ENCODE measurements at places on chromosomes 16 and 17.

DNA sequence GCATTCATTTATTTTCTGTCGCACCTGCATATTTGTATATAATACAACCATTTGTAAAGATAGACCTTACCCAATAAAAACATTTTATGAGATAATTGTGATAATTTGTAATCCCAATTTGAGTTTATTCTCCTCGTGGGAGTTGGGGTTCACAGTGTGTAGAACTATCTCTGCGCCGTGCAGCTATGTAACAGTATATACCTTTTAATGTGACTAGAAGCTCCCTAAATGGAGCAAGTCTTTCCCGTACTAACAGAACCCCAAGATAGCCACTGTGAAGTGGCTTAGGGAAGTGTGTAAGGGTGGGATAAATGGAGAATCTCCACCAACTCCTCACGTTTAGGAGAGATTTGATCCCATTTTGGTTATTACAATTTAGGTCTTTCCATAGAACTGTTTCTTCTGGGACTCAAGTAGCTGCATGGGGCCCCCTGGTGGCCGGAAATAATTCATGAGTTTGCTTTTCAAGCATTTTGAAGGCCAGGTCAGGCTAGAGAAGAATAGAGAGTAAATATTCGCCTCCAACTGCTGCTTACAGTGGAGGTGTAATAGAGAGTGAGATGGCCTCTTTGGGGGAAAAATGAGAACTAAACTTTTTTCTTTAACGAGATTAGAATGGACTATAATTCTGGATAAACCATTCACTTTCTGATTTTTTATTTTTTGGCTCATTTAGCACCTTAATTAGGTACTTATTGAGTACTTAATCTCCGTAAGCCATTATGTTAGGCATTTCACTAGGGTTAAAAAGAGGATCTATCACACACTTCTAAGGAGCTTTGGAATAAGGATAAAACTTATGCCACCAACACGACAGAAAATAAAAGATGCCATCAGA is 4.5 kb downstream of the TMEM100 start:
- DNase-seq, result peak; percentile 85

DNA sequence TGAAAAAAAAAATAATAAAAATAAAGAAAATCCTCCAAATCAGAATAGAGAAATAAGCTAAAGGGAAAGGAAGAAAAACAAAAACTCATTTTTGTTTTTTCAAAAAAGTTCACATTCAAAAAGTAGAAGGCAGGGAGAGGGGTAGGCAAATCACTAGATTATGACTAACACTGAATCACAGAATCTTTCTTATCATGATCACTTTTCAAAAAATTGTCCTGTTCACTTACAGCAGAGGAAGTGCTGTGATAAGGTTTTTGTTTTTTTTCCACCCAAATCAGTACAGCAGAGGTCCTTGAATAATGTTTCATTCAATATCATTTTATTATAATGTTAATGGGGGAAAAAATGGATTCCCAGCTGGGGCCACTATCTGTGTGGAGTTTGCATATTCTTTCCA is 106.4 kb downstream of the CA4 start:
- DNase-seq, result no peak

DNA sequence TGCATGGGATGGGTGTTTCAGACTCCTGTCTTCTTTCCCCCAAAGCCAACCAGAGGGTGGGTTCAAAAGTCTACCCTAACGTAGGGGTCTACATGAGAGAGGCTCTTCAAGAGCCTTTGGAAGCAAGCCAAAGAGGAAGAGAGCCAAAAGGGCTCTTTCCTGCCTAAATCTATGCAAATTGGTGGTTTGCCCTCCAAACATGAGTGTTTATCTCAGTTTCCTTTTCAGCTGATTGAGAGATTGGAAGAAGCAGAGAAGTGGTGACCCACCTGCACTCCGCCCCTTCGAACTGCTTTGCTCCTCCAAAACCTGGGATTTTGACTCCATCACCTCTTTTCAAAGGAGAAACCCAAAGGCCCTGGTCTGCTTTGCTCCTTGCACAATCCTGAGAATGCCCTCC is 65.4 kb upstream of the MAF start:
- DNase-seq, result no peak

GRCh38 chr16:8660841-8661301 is 13.5 kb upstream of the ABAT start:
- DNase-seq, result peak; percentile 86

DNA sequence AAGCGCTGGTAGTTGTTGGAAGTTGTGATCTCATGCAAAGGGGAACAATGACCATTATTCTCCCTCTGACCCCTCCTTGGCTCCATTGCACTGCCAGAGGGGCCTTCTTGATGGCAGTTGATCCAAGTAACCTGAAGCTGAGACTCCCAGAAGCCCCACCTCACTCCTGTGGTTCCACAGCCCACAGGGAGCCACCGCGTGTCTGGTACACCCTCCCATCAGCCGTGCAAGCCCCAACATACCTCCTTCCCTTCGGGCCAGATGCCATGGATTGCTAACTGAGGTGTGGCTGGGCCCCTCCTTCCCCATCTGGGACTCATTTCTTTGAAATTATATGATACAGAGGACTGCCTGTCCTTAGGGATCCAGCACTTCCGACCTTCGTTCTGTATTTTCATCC is 17.8 kb downstream of the SAP30BP start:
- DNase-seq, result no peak

GRCh38 chr17:64449545-64449944 is 630 bp downstream of the MILR1 start:
- DNase-seq, result no peak

- DNase-seq, result no peak
Observed at GRCh38 chr17:80419255-80419654, 4.3 kb downstream of the ENDOV start.

GRCh38 chr17:35587074-35587961 is at the start of gene AP2B1:
TSS of gene AP2B1 (plus strand) at chr17:35587322. CDS start at chr17:35594031, 6,709 bp downstream.
- peak; percentile 94 for DNase-seq

DNA sequence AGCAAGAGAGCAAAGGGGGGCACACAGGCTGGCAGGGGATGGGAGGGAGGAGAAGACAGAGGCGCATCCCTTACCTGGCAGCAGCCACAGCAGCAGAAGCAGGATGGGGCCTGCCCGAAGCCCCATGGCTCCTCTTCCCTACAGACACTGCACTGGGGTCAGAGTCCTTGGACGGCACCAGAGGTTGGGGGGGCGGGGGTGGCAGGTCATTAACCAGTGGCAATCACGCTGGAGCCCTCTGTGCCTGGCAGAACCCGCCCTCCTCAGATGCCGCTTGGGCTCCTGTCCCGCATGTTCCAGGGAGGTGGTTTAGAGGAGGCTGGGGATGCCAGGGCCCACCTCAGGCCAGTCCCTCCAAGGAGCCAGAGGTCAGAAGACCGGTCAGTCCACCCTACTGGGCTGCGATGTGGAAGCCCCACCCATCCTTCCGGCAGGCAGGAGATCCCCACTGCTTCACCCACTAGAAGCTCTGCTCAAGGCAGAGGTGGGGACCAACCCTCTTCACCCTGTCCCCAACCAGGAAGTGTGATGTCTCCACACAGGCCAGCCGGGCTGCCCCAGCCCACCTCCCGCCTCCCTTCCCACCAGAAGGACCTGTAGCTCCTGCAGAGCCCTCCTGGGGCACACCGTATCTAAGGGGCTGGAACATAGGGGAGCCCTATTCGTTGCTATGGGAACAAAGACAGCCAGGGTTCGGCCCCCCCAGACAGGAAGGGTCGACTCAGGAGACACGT is 11.7 kb downstream of the ZG16B start:
- DNase-seq, result no peak

GRCh38 chr17:53525590-53525989 is 297.1 kb upstream of the KIF2B start:
- DNase-seq, result no peak

GRCh38 chr16:88792078-88792550 is 7.1 kb upstream of the PIEZO1 start:
- DNase-seq, result no peak

GRCh38 chr17:69883120-69883519 is 191.9 kb upstream of the KCNJ16 start:
- DNase-seq, result no peak

DNA sequence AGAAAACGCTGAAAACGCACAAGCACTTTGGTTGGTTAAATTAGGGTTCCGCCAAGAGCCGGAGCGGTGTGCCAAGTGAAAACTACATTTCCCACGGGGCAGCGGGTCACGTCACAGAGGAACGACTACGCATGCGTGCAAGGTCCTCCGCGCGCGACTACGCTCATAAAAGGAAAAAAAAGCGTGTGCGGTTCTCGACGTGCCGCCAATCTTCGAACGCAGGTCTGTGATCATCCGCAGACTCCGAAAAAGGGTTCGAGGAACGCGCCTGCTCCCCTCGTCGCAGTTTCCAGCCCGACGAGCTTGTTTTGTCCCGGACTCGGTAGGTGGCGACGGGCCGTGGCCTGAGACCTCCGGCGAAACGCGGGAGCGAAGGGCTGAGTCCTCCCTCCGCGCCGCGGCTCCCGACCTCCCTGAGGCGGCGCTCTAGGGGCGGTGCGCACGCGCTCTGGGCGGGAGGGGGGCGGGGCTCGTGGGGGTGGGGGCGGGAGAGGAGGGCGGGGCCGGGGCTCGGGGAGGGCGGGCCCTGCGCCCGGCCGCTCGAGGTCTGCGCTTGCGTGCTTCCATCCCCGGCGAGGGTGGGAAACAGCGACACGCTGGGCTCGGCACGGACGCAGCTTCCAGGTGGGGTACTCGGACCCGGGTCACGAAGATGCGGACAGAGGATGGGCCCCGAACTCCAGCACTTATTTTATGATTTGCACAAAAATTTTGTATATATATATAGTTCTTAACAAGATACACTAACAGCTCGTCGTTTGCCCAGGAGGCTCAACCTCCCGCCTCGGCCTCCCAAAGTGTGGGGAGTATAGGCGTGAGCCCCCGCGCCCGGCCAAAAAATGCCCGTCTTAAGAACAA is at the start of gene SGF29:
SGF29 (plus strand) TSS at position 145 of the 858 bp plus-strand sequence. CDS start 27,150 bp downstream, outside the sequence.
- peak; percentile 97 for DNase-seq

- peak; percentile 90 for DNase-seq
Observed at GRCh38 chr17:31394544-31394943, 3.1 kb downstream of the RAB11FIP4 start.

DNA sequence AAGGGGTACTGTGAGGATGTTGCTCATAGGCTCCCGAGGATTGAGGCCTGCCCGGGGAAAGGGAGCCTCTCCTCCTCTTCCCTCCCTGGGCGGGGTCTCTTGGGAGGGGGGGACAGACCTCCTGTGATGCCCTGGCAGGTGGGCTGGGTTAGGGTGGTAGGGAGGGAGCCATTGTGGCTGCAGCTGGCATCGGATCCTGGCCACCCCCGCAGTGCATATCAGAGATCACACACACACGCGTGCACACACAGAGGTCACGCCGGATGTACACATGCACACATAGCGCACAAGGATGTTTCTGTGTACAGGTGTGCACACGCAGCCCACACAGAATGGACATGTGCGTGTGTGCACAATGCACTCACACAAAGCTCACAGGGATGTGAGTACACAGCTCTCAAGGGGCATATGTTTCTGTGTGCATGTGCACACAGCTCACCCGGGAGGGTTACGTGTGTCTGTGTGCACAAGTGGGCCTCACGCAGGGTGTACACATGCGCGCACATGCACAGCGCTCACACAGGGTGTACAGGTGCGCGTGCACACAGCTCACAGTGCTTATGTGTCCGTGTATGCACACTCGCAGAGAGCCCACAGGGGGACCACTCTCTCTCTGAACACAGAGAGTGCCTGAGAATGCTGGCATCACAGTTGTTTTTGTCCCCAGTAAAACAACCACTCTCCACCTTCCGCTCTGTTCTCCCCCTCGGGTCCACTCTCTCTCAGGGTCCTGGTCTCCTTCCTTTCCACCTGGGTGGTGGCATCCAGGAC is 2.4 kb downstream of the GJD3 start:
- no peak for DNase-seq

GRCh38 chr17:39151943-39152818 is 744 bp upstream of the PLXDC1 start:
- DNase-seq, result peak; percentile 62
